ENCODE measurements at places on chromosomes 7 and 10.

- no peak for DNase-seq
Observed at GRCh38 chr7:128904381-128905197, 5.9 kb downstream of the KCP start.

DNA sequence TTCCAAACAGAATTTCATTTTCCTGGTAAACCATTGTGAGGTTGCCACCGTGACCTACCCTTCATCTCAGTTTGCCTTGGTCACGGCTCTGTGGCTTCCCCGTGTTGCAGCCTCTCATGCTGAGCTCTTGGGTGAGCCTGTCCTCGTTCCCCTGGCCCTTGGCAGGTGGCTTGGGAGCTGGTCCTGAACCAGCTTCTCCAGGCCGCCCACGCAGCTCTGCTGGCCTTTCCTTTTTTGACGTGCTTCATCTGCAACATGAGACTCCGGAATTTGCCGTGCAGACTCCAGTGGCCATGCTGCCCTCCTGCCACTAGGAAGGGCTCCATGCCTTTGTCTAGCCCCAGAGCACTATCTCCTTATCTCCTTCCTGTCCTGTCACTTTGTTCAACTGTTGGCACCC, 93.0 kb upstream of the NPS start:
- DNase-seq: no peak

DNA sequence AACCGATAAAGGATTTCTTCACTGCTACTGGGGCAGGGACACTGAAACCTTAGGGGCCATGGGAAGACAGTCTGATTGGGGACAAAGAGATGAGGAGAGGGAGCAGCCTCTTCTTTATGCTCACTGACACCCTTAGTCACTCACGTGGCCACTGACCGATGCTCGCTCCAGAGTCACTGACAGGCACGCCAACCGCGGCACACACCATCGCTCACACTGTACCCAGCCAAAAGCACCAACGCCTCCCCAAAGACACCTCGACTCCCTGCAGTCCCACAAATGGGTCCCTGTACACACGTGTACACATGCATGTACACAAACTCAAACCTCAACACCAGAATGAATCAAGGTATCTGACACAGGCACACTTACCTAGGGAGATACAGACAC, 35.3 kb upstream of the SLF2 start:
- DNase-seq: no peak

GRCh38 chr7:139582130-139582650, 58.7 kb downstream of the CLEC2L start:
- DNase-seq: no peak

DNA sequence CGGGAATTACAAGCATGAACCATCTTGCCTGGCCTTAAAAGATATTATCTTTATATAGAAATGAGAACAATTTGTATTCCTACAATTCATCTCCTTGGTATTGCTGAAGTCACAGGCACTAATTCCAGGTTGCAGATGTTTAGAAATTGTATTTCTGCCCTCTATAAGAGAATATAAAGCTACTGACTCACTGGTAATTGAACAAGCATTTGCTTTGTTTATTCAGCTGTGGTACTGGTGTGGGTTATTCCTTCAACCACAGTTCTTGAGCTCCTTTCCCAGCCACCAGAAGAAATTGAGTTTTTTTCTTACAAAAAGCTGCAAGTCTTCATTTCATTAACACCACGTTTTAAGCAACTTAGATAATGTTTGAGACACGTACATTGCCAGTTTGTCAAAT, 29.0 kb upstream of the MPP7 start:
- DNase-seq: no peak

- no peak for DNase-seq
Observed at GRCh38 chr10:126126866-126127265, 230.5 kb downstream of the FANK1 start.

DNA sequence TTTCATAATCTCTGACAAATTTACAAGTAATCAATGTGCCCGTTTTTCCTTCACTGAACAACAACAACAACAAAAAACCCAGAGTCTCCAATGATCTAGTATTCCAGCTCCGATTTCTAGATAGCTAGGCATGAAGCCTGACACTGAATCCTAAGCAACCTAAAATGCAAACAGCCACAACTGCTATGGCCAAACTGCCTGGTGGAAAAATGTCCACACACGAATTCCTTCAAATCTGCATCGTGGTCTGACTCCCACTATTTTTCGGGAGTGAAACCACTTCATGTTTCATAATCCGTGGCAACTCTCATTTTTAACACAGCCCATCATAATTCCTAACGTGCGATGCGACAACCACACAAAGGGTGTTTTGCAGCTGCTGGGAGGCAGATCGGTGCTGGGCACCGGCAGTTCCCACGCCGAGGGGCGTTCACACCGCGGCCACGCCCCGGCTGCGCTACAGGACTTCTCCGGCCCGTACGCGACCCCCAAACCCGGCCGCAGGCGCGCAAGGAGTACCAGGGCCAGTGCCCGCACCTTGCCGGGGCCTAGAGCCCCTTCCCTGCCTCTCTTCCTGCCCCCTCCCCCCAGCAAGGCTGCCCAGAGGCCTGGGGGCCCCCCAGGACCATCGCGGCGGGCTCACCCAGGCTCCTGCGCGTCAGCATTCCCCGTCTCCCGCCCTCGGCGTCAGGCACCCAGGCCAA, 814 bp downstream of the RUFY2 start:
- peak; percentile 12 for DNase-seq

DNA sequence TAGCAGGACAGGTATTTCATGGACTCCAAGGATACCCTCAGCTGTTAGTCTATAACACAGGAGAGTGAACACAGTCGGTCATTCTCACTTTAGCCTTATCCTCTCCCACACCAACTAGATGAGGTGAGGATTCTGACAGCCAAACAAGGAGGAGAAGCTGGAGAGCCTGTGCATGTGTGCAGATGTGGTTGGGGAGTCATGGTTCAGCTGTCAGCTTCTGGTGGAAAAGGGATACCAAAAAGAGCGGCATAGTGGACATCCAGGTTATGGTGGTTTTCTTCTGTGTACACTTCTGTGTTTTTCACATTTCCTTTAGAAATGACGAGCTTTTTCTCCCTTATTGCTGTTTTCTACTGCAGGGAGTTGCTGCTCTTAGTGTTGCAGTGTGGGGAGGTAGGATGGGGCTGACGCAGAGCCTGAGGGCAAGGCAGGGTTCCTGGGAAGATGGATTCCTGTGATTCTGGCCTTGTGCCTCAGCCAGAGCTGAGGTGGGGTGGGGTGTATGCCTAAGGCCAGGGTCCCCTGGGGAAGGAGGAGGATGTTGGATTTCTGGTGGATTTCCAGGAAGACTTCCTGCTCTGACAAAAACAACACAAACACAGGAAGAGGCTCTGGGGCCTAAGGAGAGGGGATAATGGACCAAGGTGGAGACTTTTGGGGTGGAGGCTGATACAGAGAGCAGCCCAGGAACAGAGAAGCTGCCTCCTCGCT, 26.6 kb downstream of the PLAU start:
- no peak for DNase-seq

- no peak for DNase-seq
Observed at GRCh38 chr7:590731-591551, 71.3 kb upstream of the PDGFA start.

Data from stimulated activated CD8-positive, alpha-beta memory T cell treated with anti-CD3 and anti-CD28 coated beads, Interleukin-7, amount 100 ng/mL, for 24 hours (primary cell).